Muscle of leg (tissue), 16 donors: ENCODE measurements at places on chromosomes 5 and 9. TPM values are rescaled to one million over a fixed set of nuclear protein-coding genes. Genes with fewer than 3 reads are reported as not detected.

The SLC25A46 gene
- 23.5 TPM for polyA plus RNA-seq

The FAM151B gene
- 5.5 TPM for polyA plus RNA-seq

- H3K27me3 ChIP-seq: no peaks in the 10 kb centered on the region
- H3K36me3 ChIP-seq: no peaks in the 10 kb centered on the region
- no peaks in the 10 kb centered on the region for H3K4me1 ChIP-seq
- H3K4me3 ChIP-seq: no peak overlapping the region
- no peak for DNase-seq
These were observed 49.7 kb upstream of the GRAMD2B start for GRCh38 chr5:126373375-126374108.

- H3K4me1 ChIP-seq: peaks cover 6% of the 10 kb centered on the region
- H3K27ac ChIP-seq: no peak overlapping the region
- H3K36me3 ChIP-seq: peaks cover 3% of the 10 kb centered on the region
- H3K4me3 ChIP-seq: no peak overlapping the region
- no peak for DNase-seq
- H3K27me3 ChIP-seq: no peaks in the 10 kb centered on the region
These were observed 18.8 kb downstream of the S1PR3 start for GRCh38 chr9:89010056-89010455.

DNA sequence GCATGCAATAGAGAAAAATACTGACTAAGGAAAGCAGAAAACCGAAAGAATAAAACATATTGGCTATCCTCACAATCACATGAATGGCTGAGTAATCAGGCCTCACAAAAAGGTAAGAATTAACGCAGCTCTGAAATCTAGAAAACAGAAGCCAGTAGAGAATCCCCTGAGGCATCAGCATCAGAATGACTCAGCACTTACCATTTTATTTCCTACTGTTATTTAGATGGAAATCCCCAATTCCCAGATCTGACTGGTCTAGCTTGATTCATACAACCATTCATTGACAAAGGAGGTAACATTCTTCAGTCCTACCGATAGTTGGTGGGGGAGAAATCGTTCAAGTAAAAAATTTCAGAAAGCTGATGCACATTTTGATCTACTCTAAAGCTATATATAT is 1408.4 kb upstream of the WWC1 start:
- H3K4me1 ChIP-seq: no peaks in the 10 kb centered on the region
- no peak overlapping the region for H3K4me3 ChIP-seq
- H3K27me3 ChIP-seq: no peaks in the 10 kb centered on the region
- H3K36me3 ChIP-seq: no peaks in the 10 kb centered on the region
- H3K27ac ChIP-seq: no peak overlapping the region

DNA sequence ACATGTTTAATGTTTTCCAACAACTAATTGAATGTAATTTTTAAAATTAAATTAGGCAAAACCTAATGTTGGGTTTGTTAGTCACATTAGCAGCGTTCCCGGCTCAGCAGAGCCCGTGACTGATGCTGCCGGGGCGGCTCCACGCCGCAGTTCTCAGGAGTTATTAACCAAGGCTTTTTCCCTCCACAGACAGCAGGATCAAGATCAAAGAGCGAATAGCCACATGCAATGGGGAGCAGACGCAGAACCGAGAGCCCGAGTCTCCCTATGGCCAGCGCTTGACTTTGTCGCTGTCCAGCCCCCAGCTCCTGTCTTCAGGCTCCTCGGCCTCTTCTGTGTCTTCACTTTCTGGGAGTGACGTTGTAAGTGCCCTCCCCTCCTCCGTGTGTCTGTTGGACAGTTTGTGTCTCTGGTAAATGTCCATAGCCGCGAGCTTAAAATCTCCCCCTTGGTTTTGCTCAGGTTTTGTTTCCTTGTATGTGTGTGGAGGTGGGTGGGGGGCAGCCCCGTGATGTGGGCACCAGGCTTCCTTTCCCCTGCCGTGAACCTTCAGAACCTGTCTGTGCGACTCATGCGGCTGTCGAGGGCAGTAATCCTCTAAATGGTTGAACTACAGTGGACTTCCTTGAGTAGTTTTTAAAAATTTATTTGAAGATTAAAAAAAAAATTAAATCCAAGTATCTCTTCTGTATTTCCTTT is 37.1 kb downstream of the TENT4A start:
- H3K36me3 ChIP-seq: peaks cover 66% of the 10 kb centered on the region
- no peak for DNase-seq
- H3K27ac ChIP-seq: no peak overlapping the region
- no peaks in the 10 kb centered on the region for H3K4me1 ChIP-seq
